Spleen (tissue), 13 donors: ENCODE measurements at places on chromosomes 4 and X. TPM values are rescaled to one million over a fixed set of nuclear protein-coding genes. Genes with fewer than 3 reads are reported as not detected.

GRCh38 chrX:76253432-76253831, 80.6 kb downstream of the PBDC1 start:
- no peak for DNase-seq

GRCh38 chrX:49282647-49283011, 13.0 kb downstream of the PPP1R3F start:
- peak; percentile 30 for DNase-seq

DNA sequence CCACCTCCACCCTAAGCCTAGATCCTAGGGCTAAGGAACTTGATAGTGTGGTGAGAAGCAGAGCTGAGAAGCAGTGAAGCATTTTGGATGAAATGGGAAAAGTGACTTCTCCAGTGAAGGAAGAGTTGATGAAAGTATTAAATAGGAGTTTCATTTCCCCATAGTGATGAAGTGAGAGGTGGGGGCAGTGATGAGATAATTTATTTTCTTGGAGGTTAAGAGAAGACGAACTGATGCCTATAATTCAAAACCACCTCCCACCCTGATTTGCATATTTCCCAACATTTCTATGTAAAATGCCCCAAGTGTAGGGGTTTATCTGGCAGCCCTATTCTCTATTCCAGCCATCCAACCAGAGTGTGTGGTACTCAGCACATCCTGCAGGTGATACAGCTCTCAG, 6.3 kb downstream of the LONRF3 start:
- DNase-seq, result no peak

GRCh38 chrX:38799995-38800580, 1.2 kb upstream of the MID1IP1 start:
- no peak for DNase-seq

- no peak for DNase-seq
Observed at GRCh38 chr4:54872261-54872660, 214.5 kb downstream of the KIT start.

- no peak for DNase-seq
Observed at GRCh38 chr4:174120446-174121295, 162.8 kb downstream of the FBXO8 start.

DNA sequence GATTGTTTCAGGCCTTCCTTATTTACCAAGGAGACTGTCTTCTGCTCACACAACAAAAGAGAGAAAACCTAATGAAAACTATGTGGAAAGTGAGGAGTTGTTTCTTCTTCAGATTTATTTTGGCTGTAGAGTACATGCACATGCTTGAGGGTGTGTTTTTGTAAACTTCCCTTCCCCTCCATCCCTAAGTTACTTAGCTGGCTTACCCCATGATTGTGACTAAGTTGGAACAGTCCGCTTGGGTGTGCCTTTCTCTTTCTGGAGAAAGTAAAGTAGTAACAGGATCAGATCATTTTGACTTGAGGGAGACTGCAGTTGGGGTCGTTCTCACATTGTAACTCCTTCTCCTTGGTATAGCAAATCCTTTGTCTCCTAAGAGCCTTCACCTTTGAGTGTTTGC, 155.9 kb downstream of the RTL9 start:
- no peak for DNase-seq

GRCh38 chr4:53281438-53281837, 84.4 kb downstream of the SCFD2 start:
- DNase-seq, result no peak

DNA sequence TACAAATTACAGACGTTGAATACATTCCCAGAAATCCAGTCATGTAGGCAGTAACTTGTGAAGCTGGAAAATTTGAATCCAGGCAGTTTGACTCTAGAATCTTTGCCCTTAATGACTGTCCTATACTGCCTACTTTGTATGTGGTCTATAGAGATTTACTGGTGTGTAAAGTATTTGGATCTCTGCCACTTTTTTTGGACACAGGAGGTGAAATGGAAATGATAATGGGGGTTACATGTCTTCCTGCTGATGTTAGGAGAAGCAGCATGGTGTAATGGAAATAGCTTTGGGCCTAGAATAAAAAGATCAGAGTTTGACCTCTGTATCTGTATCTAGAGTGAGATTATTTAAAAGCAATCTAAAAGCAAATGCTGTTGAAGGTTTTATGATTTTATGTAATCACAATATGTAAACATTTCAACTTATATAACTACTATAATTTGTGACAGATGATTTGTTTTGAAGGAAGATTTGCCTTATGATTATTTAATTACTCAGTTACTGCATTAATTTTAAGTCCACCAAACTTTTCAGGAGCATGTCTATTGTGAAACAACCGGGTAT, 3.3 kb downstream of the COL4A5 start:
- DNase-seq, result no peak

DNA sequence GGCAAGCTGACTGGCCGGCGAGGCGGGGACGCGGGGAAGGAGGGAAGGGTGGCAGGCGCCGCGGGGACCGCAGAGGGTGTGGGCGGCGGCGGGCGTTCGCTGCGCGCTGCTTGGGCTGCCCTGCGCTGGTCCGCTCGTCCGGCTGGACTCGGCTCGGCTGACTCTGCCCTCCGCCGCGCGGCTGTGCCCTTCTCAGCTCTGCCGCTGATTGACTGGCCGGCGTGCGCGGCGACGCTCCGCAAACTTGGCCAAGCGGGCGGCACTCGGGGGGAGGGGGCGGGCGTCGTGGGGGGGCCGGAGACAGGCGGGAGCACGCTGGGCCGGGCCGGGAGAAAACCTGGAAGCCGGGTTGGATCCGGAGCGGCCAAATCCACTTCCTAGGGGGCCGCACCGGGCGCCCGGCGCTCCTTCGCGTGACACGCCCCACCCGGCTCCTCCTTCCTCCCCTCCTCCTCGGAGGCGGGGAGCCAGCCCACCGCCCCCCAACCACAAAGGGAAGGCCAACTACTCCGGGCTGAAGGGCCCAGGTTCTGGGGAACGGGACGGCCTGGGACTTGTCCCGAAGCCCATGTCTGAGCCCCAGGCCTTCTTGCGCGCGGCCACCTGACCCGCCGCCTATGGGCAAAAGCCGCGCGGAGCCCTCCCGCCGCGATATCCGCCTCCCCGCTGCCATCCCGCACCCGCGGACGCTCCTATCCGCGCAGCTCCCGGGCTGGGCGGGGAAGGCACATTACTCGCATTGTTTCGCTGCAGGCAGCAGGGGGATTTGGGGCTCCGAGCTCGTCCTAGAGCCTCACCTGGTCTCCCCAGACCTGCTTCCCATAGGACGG, at the start of gene GPC4:
TSS of gene GPC4 (minus strand) at position 214 of the 830 bp plus-strand sequence. CDS start 524 bp downstream, outside the sequence.
- DNase-seq, result peak; percentile 73

- DNase-seq, result no peak
Observed at GRCh38 chr4:82694046-82694445, 104.5 kb downstream of the SCD5 start.

- no peak for DNase-seq
Observed at GRCh38 chr4:144338148-144338547, 197.6 kb upstream of the GYPA start.

DNA sequence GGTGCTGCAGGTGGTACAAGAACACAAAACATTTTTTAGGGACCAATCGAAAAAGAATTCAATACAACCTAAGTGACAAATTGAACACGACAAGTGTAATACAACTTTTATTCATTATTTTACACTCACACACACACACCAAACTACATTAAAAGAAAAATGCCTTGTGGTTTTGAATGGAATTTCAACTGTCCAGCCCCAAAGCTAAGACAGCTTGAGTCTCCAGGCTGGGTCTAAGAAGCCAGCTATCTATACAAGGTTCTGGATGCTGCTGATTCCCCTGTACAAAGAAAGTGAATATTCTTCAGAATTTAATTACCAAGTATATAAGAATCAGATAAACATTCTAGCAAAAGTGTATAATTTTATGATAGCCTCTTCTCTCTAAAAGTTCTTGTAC, 118.2 kb downstream of the PPP3CA start:
- DNase-seq, result no peak

GRCh38 chr4:67366311-67366861, 178.9 kb downstream of the CENPC start:
- DNase-seq, result no peak

DNA sequence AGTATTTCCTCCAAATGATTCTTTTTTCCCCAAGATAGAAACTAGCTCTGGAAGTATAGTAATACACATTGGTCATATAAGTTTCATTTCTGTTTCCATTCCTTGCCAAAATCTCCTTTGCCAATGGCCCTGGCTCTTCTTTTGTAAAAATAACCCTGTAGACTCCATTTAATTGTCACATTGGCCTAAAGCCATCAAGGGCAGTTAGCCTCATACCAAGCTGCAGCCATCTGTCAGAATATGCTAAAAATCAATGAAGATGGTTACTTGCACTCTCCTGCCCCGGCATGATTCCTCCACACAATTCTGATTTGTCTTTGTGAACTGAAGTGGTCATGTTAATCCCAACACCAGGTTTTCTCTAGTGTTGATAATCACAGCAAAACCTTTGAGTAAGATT, 380.5 kb downstream of the SH2D1A start:
- DNase-seq, result no peak

GRCh38 chr4:153594210-153594609, 89.9 kb upstream of the TLR2 start:
- DNase-seq, result no peak

DNA sequence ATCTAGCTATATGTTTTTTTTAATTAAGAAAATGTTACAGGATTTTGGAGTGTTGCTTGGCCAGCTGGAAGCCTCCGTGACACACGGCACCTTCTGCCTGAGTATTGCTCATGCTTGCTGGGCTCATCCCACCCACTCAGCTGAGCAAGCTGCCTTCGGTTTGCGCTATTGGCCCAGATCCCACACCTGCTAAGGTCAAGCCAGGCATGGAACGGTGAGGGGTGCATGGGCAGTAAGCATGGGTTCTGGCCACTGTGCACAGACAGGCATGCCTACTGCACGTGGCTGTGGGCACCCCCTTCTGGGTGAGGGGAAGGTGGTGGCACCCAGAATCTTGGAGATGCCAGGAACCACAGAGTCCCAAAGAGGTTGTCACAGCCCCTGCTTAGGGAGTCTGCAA, 1178.4 kb upstream of the PCDH7 start:
- DNase-seq, result no peak

GRCh38 chr4:120902925-120903324, 19.6 kb downstream of the PRDM5 start:
- no peak for DNase-seq

DNA sequence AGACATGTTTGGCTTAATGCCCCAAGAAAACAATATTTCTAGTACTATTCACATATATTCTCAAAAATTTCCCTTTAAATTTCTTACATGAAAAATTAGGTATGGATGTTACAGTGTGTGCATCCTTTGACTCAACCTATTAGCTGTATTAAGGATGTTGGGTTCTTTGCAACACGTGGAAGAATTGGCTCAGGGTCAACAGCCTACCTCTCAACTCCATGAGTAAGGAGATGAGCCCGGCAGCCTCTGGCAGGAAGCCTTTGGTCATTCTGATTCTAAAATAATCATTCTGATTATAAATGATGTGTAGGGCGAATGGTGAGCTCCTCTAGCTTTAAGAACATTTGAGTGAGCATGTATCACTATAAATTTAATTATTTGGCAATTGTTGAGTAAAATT, 148.0 kb upstream of the WDFY3 start:
- no peak for DNase-seq

DNA sequence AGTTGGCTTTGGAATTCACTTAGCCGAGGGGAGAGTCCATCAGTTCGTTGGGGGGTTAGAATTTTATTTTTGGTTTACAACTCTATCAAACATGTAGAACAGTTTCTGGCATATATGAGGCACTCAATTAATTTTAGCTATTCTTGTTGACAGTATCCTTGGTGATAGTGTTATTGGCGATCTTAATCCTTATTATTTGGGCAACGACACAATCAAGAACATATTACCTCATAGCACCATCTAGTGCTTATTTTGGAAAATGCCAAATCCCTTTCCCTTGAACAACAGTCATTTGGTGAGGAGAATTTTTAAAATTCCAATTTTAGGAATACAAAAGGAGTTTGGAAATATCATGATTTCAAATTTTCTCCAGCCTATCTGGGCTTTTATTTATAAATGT, 17.9 kb upstream of the PGRMC1 start:
- no peak for DNase-seq

GRCh38 chr4:176422511-176422910, 102.7 kb downstream of the SPCS3 start:
- DNase-seq, result no peak

- DNase-seq, result no peak
Observed at GRCh38 chr4:135408109-135408508, 1206.5 kb upstream of the PABPC4L start.

- DNase-seq, result no peak
Observed at GRCh38 chr4:67036791-67037190, 508.5 kb downstream of the CENPC start.

GRCh38 chrX:124250835-124251437, 81.5 kb upstream of the TEX13D start:
- no peak for DNase-seq

DNA sequence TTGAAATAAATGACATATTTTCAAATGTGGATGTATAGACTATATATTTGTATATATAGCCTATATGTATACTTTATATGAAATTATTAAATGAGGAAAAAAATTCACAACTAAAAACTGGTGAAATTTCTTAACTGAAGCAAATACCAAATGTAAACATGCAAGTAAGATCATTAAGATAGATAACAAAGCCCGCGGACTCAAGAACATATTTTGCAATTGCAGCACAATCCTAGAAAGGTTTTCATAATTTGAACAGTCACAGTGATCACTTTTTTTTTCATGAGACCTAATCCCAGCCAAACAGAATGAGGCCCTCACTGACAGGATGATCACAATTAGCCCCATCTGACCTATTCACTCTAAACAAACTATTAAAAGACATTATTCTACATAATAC, 123.2 kb downstream of the SPOCK3 start:
- no peak for DNase-seq

DNA sequence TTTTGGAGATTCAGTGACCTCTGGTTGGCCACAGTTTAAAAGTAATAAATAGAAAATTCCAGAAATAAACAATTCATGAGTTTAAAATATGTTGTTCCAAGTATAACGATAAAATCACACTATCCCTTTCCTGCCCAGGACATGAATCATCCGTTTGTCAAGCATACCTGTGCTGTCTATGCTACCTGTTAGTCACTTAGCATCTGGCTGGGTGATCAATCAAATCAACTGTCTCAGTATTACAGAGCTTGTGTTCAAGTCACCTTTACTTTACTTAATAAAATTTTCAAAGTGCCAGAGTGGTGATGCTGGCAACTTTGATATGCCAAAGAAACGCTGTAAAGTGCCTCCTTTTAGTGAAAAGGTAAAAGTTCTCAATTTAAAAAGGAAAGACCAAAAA, 979.5 kb upstream of the NDST4 start:
- DNase-seq, result no peak

GRCh38 chr4:38320343-38320695, 343.7 kb upstream of the KLF3 start:
- no peak for DNase-seq

Gene PDLIM3
- 67.5 TPM for total RNA-seq

Gene MAGEA8
- total RNA-seq, result not detected

Gene SCARB2
- total RNA-seq, result 188 TPM

Gene PAGE2B
- not detected for total RNA-seq

Gene FAM114A1
- 50.2 TPM for total RNA-seq

Gene TEX11
- 1.9 TPM for total RNA-seq

Gene EREG
- total RNA-seq, result 5.2 TPM

Gene HGFAC
- total RNA-seq, result not detected

Gene MFAP3L
- 14.3 TPM for total RNA-seq

Gene ARMCX1
- total RNA-seq, result 12.1 TPM

Gene SPANXN3
- not detected for total RNA-seq

Gene PLS3
- 120 TPM for total RNA-seq

Gene TMSB15B
- 2.0 TPM for total RNA-seq

Gene CTAG2
- not detected for total RNA-seq

Gene GPR34
- total RNA-seq, result 23.7 TPM

Gene TNIP3
- total RNA-seq, result 3.8 TPM

Gene LRIT3
- total RNA-seq, result 0.94 TPM

Gene GBA3
- total RNA-seq, result 19.0 TPM
